ENCODE measurements at places on chromosomes 1 and 21.

DNA sequence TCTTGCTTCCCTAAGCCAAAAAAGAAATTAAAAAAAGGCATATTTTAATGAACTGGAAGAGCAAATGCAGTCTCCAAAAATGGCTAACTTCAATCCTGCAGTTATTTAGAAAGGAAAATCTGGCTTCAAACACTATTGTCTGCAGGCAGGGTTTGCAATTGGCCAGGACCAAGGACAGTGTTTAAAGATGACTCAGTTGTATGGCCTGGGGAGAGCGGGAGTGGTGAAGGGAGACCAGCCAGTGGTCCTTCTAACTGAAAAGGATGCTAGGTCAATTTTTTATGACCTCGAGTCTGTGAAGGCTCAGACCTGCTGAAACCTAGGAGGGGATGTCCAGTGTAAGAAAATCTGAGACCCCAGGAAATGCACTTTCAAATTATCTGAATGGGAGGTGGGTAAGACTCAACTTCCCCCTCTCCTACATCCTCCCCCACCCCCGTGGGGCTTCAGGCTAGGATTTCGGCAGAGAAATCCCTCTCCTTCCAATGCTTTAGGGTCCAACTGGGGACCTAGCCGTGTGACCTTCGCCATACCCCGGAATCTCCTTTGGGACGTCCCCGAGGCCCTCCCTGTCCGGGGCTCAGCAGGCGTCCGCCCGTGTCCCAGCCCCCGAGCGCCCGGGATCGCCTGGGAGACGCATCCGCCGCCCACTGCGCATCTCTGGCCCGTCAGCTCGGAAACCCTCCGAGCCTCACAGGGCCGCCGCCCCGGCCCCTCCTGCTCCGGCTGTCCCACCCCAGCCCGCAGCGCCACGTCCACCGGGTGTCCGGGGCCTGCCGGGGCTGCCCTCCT, 602 bp upstream of the RIMKLA start:
- DNase-seq, result no peak

DNA sequence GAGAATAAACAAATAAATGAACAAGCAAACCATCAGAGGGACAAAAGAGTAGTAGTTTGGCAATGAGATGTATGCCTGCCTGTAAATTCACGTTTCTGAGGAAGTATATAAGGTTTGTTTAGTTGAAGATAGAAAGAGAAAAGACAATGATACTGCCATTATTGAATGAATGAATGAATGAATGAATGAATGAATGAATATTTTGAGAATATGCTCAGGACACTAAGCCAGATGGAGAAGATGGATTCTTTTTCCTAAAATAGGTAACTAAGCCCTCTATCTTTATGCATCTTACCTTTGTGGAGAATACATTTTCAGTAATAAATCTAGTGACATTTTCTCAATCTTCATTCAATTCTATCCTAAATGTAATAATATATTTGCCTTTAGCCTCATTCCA, 49.4 kb downstream of the SLC35A3 start:
- DNase-seq, result no peak

- DNase-seq, result no peak
Measured at GRCh38 chr1:156492591-156493080, 7.9 kb downstream of the MEF2D start.

GRCh38 chr1:87103074-87103473, 188.6 kb downstream of the HS2ST1 start:
- DNase-seq, result no peak

DNA sequence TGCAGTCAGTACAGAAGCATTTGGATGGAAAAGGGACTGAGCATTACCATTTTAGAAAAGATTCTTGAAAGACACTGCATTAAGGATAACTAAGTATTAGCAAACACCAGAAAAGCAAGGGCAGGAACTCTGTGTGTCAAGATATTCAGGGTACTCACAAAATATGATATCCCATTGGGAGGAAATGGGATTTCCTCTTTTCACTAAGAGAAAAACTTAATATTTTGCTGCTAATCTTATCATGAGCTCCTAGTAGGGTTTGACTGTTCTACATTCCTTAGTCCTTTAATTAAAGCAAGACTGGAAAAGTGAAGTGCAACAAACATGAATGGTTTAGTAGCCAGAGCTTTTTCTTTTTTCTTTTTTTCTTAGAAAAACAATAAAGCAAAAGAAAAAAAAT, 305.9 kb upstream of the ADGRL4 start:
- DNase-seq, result no peak

DNA sequence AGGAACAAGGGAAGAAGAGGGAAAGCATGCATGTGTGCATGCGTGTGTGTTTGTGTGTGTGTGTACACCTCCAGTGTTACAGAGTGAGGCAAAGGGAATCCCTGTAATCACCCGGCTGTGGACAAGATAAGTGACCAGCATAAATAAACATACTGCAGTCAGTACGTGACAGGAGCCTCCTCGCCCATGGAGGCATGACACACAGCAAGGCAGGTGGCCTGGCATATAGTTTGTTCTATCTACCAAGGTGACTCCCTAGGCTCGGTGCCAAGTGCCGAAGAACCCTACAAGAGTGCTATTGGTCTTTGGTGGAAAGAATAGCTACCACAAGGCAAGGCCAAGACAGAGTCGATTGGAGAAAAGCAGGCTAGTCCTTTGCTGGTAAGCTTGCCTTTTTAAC, 31.7 kb upstream of the HEATR1 start:
- DNase-seq, result no peak

- DNase-seq, result no peak
Measured at GRCh38 chr21:32088471-32088870, 190.4 kb downstream of the MIS18A start.

- DNase-seq, result no peak
Measured at GRCh38 chr1:78385744-78386462, 104.9 kb upstream of the PTGFR start.

DNA sequence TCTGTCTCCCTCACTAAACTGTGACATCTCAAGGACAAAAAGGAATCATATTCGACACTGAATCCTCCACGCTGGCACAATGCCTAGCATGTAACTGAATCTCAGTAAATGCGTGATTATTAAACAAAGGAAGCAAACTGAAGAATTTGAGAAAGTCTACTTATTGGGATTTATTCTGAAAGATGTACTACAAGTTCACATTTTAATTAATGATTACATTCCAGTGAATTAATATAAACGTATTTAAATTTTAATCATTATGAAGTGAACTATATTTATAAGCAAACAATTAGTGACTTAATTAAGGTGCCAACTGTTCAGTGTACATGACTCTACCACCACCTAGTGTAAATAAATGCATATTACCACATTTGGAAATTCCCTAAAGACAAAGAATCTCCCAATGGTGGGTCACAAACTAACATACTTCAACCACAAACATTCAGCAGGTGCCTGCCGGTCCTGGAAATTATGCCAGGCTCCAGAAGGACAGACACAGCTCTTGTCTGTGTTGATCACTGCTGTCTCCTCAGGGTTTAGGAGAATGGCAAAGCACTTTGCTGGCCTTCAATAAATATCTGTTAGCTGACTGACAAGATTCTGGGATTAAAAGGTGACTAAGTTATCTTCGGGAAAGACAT, 56.3 kb downstream of the SMYD3 start:
- no peak for DNase-seq

- DNase-seq, result no peak
Measured at GRCh38 chr1:170367615-170368014, 164.4 kb upstream of the GORAB start.

GRCh38 chr1:31576743-31577455, 584 bp downstream of the TINAGL1 start:
- no peak for DNase-seq

- DNase-seq, result no peak
Measured at GRCh38 chr1:64675718-64676345, 69.0 kb upstream of the RAVER2 start.

DNA sequence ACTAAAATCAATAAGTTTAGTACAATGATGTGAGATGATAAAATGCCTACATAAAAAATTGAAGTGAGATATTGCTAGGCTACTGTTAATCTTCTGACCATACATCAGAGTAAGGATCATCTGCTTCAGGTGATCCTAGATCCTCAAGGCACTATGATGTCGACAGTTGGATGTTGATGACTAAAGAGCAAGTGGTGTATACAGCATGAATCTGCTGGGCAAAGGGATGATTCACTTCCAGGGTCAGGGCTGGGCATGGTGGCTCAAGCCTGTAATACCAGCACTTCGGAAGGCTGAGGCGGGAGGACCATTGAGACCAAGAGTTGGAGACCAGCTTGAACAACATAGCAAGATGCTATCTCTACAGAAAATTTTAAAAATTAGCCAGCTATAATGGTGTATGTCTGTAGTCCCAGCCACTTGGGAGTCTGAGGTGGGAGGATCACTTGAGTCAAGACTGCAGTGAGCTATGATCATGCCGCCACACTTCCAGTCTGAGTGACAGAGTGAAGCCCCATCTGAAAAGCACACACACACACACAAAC, 24.6 kb downstream of the NUF2 start:
- DNase-seq, result no peak

Data from suprapubic skin (tissue), 4 donors.